ENCODE measurements at places on chromosomes 4 and X. TPM values are rescaled to one million over a fixed set of nuclear protein-coding genes. Genes with fewer than 3 reads are reported as not detected.

- no peak overlapping the region for H3K27ac ChIP-seq
- no peaks in the 10 kb centered on the region for H3K27me3 ChIP-seq
- H3K4me3 ChIP-seq: no peak overlapping the region
- H3K36me3 ChIP-seq: peaks cover 6% of the 10 kb centered on the region
Measured at GRCh38 chr4:77028246-77028645, 47.5 kb downstream of the CCNI start.

DNA sequence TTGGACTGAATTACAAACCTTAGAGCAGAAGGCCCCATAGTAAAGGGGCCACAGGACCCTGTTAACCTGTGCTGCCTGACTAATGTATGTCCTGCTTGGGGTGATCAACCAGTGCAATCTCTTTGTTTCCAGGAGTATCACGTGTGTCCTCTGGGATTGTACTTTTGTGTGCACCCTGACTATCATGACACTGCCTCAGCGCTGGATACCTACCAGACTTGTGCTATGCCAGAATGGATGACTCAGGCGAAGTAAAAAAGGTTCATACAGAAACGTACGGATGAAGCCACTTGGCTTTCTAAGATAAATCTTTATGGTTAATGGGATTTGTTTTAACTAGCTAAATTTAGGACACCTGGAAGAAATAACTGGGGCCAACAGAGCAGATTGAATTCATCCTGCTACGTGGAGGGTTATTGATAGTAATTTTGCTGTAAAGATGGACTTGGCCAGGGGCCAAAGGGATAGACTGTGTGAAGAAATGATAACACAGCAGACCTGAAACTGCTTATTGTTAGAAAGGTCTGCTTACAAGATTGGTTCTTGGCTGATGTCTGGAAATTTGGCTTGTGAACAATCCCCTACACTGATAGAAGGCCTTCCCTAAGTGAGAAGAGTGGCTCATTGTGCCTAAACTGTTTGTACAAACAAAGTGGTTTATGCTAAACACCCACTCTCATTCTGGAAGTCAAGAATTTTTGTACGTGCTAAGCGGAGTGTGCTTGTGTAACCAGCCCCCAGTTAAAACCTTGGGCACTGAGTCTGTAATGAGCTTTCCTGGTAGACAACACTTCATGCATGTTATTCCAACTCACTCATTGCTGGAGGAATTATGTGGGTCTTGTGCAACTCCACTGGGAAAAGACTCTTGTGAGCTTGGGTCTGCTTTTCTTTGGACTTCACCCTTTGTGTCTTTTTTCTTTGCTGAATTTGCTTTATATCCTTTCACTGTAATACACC is 750.5 kb upstream of the HTR2C start:
- no peak overlapping the region for H3K4me3 ChIP-seq
- H3K4me1 ChIP-seq: no peaks in the 10 kb centered on the region
- H3K27me3 ChIP-seq: no peaks in the 10 kb centered on the region
- DNase-seq: no peak

JADE3 gene
- total RNA-seq: 1.6 TPM

DNA sequence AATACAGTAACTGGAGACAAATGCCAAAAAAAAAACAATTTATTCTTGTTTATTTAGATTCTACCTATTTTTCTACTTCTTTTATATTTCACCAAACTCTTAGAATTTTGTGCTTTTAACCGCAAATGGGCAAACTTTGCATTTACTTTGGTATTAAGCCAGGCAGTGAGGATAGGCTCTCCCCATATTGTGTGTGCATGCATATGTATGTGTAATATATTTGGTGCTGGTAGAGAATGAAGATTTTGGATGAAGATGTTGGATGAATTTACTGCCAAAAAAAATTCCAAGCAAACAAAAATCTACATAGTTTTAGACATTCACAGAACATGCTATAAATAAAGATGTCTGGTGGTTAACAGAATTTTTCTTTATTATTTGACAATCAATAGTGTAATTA is 30.3 kb downstream of the GALNTL6 start:
- H3K4me1 ChIP-seq: no peaks in the 10 kb centered on the region
- H3K27ac ChIP-seq: no peak overlapping the region
- no peaks in the 10 kb centered on the region for H3K27me3 ChIP-seq
- no peak overlapping the region for H3K4me3 ChIP-seq

GRCh38 chrX:97310373-97310772 is 426.7 kb downstream of the RPA4 start:
- no peaks in the 10 kb centered on the region for H3K27me3 ChIP-seq
- H3K4me1 ChIP-seq: no peaks in the 10 kb centered on the region
- DNase-seq: no peak
- H3K4me3 ChIP-seq: no peak overlapping the region
- no peak overlapping the region for H3K27ac ChIP-seq

GRCh38 chrX:1502241-1502640 is 34.7 kb downstream of the P2RY8 start:
- peak overlapping the region; percentile 16 for H3K27ac ChIP-seq
- no peak overlapping the region for H3K4me3 ChIP-seq
- H3K27me3 ChIP-seq: no peaks in the 10 kb centered on the region
- peaks cover 13% of the 10 kb centered on the region for H3K36me3 ChIP-seq
- DNase-seq: no peak

- no peaks in the 10 kb centered on the region for H3K4me1 ChIP-seq
- H3K4me3 ChIP-seq: no peak overlapping the region
- DNase-seq: no peak
- peaks cover 9% of the 10 kb centered on the region for H3K36me3 ChIP-seq
- no peak overlapping the region for H3K27ac ChIP-seq
- no peaks in the 10 kb centered on the region for H3K27me3 ChIP-seq
Measured at GRCh38 chr4:38138363-38138762, 178.2 kb downstream of the PTTG2 start.

DNA sequence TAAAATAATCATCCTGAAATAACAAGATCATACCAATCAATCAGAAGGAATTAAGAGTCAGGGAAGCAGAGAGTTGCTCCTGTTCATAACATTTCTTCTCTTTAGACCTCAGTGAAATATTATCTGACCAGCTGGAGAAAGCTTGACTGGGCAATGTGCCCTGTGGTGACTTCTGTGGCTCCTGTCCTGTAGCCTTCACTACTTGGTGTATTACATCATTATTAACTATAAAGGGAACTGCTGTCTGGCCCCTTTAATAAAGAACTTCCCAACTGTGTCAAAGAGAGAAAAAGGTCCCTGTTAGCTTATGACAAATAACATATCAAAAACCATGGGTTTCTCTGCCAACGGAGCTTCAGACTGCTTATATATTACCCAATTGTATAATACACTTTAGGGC is 18.0 kb downstream of the OPHN1 start:
- H3K4me1 ChIP-seq: no peaks in the 10 kb centered on the region
- H3K4me3 ChIP-seq: no peak overlapping the region
- DNase-seq: no peak

CD40LG gene
- 10.1 TPM for total RNA-seq

BEX4 gene
- 12.6 TPM for total RNA-seq

GLOD5 gene
- total RNA-seq: not detected

DNA sequence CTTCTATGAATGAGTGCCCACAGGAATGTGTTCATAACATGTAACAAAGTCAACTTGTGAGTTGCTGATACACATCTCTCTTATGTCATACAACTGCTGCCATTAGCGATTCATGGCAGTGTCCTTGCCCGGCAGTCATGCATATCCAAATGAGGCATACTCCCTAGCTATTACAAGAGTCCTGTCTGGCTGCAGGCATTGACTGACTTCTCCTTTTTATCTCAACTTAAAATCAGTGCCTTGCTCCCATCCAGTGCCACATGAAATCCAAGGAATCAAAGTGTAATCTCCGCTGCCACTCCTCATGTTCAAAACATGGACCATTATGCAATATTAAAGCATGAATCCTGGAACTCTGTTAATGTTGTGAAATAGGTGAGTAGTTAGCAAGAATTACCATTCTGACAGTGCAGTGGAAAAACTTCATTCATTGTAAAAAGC is 348.9 kb upstream of the FTHL17 start:
- no peak overlapping the region for H3K4me3 ChIP-seq
- no peaks in the 10 kb centered on the region for H3K4me1 ChIP-seq
- no peak for DNase-seq
- H3K27ac ChIP-seq: no peak overlapping the region

DNA sequence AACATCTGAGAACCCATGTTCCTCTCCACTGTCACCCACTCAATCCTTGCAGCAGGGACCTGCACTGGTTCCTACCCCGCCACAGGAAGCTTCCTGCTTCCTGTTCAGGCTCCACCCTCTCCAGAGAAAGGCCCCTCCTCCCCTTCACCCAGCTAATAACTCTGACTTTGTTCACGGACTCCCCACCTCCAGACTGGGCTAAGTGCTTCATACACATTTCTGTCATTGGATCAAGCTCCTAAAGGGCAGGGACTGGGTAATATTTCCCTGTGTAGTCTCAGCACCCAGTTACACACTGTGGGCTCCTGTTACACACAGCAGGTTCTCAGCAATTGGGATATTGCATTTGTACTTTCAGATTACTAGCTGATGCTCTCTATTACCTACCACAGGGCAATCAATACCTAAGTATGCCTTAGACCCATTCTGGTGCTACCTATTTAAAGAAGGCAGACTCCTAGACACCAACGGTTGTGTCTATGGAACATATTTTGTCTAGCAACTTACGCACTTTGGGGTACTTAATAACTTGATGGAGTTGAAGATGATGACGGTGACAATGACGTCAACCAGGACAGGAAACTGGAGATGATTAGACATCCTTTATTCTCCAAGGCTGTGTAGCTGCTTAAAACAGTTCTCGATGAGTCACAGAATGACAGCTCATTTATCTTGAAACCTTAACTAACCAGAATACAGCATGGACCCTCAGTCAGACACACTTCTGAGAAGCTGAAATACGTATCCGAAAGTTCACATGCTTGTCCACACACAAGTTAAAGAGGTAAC is 58.1 kb downstream of the MAML3 start:
- H3K36me3 ChIP-seq: no peaks in the 10 kb centered on the region
- peak; percentile 8 for DNase-seq
- H3K4me3 ChIP-seq: peak overlapping the region; percentile 48
- H3K27ac ChIP-seq: no peak overlapping the region

GRCh38 chr4:70979445-70980008 is 13.9 kb upstream of the DCK start:
- H3K4me3 ChIP-seq: no peak overlapping the region
- DNase-seq: no peak
- no peaks in the 10 kb centered on the region for H3K36me3 ChIP-seq
- no peaks in the 10 kb centered on the region for H3K4me1 ChIP-seq

GRCh38 chrX:19556202-19556601 is 40.9 kb upstream of the MAP3K15 start:
- no peak overlapping the region for H3K4me3 ChIP-seq
- H3K4me1 ChIP-seq: no peaks in the 10 kb centered on the region
- H3K27ac ChIP-seq: no peak overlapping the region
- no peaks in the 10 kb centered on the region for H3K27me3 ChIP-seq

WDFY3 gene
- total RNA-seq: 0.53 TPM

- no peak for DNase-seq
- no peaks in the 10 kb centered on the region for H3K36me3 ChIP-seq
- no peaks in the 10 kb centered on the region for H3K27me3 ChIP-seq
Measured at GRCh38 chrX:41478381-41478911, 31.3 kb downstream of the NYX start.

- no peaks in the 10 kb centered on the region for H3K27me3 ChIP-seq
- H3K4me1 ChIP-seq: no peaks in the 10 kb centered on the region
- H3K36me3 ChIP-seq: no peaks in the 10 kb centered on the region
Measured at GRCh38 chrX:32483534-32484136, 727.7 kb downstream of the DMD start.

TACR3 gene
- not detected for total RNA-seq

PAGE4 gene
- total RNA-seq: not detected

UGT2B15 gene
- total RNA-seq: not detected

NPY2R gene
- not detected for total RNA-seq

SLIT2 gene
- total RNA-seq: not detected

- no peaks in the 10 kb centered on the region for H3K4me1 ChIP-seq
- no peaks in the 10 kb centered on the region for H3K27me3 ChIP-seq
- no peaks in the 10 kb centered on the region for H3K36me3 ChIP-seq
- no peak for DNase-seq
- H3K27ac ChIP-seq: no peak overlapping the region
Measured at GRCh38 chr4:185068837-185069236, 50.5 kb downstream of the HELT start.

DNA sequence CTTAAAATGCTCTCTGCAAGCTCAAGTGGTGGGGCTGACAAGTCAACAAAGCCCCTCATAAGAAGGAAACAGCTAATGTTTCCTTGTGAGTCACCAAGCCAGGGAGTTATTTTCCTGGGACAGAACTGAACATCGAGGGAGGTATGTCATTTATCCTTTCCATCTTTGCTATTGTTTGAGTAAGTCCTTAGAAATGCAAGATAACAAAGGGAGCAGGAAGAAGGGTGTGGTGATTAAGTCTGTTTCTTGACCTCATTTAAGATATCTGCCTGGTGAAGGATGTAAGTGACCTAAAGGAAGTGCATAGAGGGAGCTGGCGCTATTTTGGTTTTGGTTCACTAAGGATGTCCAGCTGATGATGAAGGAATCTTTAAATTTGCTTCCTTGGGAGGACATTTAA is 39.9 kb downstream of the ATG4A start:
- DNase-seq: no peak
- H3K4me3 ChIP-seq: no peak overlapping the region
- H3K4me1 ChIP-seq: no peaks in the 10 kb centered on the region
- no peaks in the 10 kb centered on the region for H3K27me3 ChIP-seq

DNA sequence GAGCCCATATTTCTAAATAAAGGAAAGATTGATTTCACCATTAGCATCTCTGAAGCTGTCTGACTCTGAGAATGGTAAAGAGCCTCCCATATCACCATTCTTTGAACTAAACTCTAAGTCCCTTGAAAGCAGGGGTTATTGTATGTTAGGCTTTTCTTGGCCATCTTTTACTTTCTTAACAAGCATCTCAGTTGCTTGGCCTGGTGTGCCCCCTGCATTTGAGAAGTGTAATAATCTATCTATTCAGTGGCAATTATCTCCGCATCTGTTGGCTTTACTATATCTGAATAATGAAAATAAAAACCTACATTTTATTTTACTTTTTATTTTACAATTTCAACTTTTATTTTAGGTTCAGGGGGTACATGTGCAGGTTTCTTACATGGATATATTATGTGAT is 128.3 kb upstream of the ARMCX2 start:
- H3K36me3 ChIP-seq: no peaks in the 10 kb centered on the region
- no peaks in the 10 kb centered on the region for H3K27me3 ChIP-seq
- H3K4me3 ChIP-seq: no peak overlapping the region
